ENCODE measurements at places on chromosomes 2 and 18. TPM values are rescaled to one million over a fixed set of nuclear protein-coding genes. Genes with fewer than 3 reads are reported as not detected.

GRCh38 chr2:106057206-106057605, 136.9 kb downstream of the UXS1 start:
- H3K27me3 ChIP-seq: no peaks in the 10 kb centered on the region
- no peak for DNase-seq

- H3K27me3 ChIP-seq: no peaks in the 10 kb centered on the region
- DNase-seq: no peak
- H3K4me3 ChIP-seq: no peak overlapping the region
- peaks cover 33% of the 10 kb centered on the region for H3K4me1 ChIP-seq
- H3K27ac ChIP-seq: no peak overlapping the region
These were observed 159.6 kb downstream of the MGAT5 start for GRCh38 chr2:134413430-134413829.

- no peak for DNase-seq
- H3K27me3 ChIP-seq: no peaks in the 10 kb centered on the region
- no peak overlapping the region for H3K27ac ChIP-seq
- no peaks in the 10 kb centered on the region for H3K36me3 ChIP-seq
These were observed 23.9 kb upstream of the STK17B start for GRCh38 chr2:196195302-196195701.

GRCh38 chr18:79508565-79509535, 113.1 kb downstream of the NFATC1 start:
- DNase-seq: no peak
- H3K36me3 ChIP-seq: peaks cover 42% of the 10 kb centered on the region

- H3K4me3 ChIP-seq: no peak overlapping the region
- no peak for DNase-seq
- H3K27me3 ChIP-seq: no peaks in the 10 kb centered on the region
- peaks cover 60% of the 10 kb centered on the region for H3K36me3 ChIP-seq
- no peak overlapping the region for H3K27ac ChIP-seq
- peaks cover under 1% of the 10 kb centered on the region for H3K4me1 ChIP-seq
These were observed 6.6 kb downstream of the D2HGDH start for GRCh38 chr2:241741016-241741415.

DNA sequence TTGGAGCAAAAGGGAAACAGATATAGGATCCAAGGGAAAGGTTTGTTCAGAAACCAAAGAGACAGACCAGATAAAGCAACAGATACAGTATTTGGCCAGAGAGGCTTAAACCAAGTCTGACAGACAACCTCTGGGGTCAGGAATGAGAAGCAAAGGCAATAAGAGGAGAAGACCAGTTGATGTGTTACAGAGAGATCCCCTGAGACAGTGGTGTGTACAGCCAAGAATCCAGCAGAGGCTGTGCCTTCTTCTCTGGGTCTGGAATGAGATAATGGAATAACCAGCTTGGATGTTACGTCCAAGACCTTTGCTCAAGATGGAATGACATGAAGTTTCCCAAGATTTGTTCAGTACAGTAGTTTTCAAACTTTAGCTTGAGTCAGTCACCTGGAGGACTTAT, 61.1 kb downstream of the MDH1 start:
- H3K36me3 ChIP-seq: no peaks in the 10 kb centered on the region
- no peaks in the 10 kb centered on the region for H3K4me1 ChIP-seq
- no peak overlapping the region for H3K27ac ChIP-seq
- H3K27me3 ChIP-seq: peaks cover 7% of the 10 kb centered on the region
- H3K4me3 ChIP-seq: no peak overlapping the region
- no peak for DNase-seq

GRCh38 chr2:205680903-205681302, 1.4 kb upstream of the NRP2 start:
- no peaks in the 10 kb centered on the region for H3K27me3 ChIP-seq
- H3K36me3 ChIP-seq: peaks cover under 1% of the 10 kb centered on the region
- no peak overlapping the region for H3K4me3 ChIP-seq
- peak; percentile 62 for DNase-seq
- peaks cover 34% of the 10 kb centered on the region for H3K4me1 ChIP-seq
- peak overlapping the region; percentile 98 for H3K27ac ChIP-seq

DNA sequence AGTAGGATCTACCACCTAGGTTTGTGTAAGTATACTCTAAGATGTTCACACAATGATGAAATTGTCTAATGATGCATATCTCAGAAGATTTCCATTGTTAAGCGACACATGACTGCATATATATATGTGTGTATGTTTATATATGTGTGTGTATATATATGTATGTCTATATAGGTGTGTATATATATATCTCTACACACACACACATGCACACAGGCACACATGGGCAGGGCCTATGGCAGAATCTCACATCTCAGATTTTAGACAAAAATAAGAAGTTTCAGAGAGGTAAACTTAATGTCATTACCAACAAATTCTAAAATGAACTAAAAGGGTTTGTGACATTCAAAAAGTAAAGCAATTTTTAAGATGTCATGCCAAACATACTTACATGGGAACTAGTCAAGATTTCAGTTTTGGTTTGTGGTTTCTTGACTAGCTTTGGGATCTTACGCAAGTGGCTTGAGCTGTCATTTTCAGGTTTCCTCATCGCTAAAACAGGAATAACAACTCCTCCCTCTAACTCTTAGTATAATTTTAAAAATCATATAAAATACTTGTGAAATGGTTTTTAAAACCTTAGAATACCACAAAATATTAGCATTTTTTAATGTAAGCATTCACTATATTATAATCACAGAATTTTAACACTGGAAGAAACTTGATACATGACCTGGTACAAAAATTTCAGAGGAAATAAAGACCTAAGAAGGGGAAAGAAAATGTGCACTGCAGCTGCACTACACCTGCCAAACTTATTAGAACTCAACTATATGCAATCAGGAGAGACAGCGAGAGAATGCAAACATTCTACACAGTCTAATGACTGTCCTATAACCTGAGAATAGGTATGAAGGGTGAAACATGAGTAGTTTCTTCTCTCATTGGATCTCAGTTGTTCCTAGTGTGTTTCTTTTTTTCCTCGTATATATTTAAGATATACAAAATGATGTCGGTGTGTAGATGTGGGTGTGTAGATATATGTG, 75.7 kb downstream of the TTC21B start:
- no peaks in the 10 kb centered on the region for H3K27me3 ChIP-seq
- no peaks in the 10 kb centered on the region for H3K4me1 ChIP-seq
- no peak overlapping the region for H3K4me3 ChIP-seq

DNA sequence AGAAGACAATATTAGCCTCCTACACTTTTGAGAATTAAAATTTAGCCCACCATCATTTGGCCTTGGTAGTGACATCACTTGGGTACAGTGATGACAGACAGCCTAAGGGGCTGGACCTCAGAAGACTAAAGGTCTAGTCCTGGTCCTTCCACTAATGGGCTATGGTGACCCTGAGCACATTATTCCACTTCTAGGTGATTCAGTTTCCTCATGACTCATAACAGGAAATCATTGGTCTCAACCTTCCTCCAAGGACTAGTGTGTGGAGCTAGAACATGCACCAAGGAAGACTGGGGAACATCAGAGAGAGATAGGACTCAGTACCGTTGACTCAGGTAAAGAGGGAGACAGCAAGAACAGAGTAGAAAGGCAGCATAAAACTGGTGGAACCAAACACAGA, 64.0 kb downstream of the TFCP2L1 start:
- no peak for DNase-seq
- no peaks in the 10 kb centered on the region for H3K4me1 ChIP-seq
- H3K27me3 ChIP-seq: no peaks in the 10 kb centered on the region
- no peak overlapping the region for H3K4me3 ChIP-seq

DNA sequence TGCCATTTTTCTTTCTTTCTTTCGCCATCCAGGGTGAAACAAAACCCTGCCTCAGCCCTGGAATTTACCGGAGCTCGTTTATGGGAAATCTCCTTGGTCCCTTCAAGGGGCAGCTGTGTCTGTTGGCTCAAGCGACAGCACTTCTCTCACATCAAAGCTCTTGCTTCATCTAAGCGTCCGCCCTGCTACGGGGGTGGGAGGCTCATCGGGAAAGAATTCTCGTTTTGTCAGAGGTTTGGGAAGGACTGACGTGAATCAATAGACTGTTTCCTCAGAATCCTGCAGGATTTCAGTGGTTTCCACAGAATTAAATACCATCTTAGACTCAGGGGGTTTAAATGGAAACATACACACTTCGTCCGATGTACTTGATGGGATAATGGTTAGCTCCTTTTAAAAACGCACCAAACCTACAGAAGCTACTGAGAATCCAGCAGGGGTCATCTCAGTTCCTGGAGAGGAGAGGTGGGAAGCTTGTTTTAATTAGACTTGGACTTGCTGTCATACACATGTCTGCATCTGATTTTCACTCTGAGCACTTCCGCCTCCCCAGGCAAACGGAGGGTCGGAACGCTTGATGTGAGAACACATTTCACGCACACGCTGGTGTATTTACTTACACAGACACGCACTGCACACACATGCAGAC, 91.6 kb downstream of the ASB1 start:
- no peaks in the 10 kb centered on the region for H3K36me3 ChIP-seq
- no peak overlapping the region for H3K4me3 ChIP-seq
- H3K27me3 ChIP-seq: no peaks in the 10 kb centered on the region
- peaks cover 6% of the 10 kb centered on the region for H3K4me1 ChIP-seq
- DNase-seq: no peak

- H3K27ac ChIP-seq: no peak overlapping the region
- no peak overlapping the region for H3K4me3 ChIP-seq
- H3K27me3 ChIP-seq: no peaks in the 10 kb centered on the region
- no peaks in the 10 kb centered on the region for H3K36me3 ChIP-seq
These were observed 33.4 kb upstream of the MGAT5 start for GRCh38 chr2:134220344-134220974.

DNA sequence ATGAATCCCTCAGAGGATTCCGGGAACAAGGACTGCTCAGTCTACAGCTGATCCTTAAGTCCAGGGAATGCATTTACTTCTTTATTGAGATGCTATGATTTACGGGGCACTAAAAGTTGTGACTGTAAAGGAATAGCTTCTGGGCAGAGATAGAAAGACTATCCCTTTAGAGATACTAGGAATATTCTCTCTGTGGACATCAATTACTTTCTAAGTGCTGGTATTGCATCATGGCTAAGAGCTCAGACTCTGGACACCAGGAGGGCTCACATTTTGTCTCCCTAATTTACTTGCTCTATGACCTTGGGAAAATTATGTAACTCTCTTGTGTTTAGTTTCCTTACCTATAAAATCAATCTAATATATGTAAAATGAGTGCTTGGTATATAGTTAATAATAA, 131.4 kb downstream of the AKAIN1 start:
- H3K27me3 ChIP-seq: no peaks in the 10 kb centered on the region
- no peak overlapping the region for H3K4me3 ChIP-seq
- no peaks in the 10 kb centered on the region for H3K36me3 ChIP-seq
- no peak overlapping the region for H3K27ac ChIP-seq
- no peaks in the 10 kb centered on the region for H3K4me1 ChIP-seq

DNA sequence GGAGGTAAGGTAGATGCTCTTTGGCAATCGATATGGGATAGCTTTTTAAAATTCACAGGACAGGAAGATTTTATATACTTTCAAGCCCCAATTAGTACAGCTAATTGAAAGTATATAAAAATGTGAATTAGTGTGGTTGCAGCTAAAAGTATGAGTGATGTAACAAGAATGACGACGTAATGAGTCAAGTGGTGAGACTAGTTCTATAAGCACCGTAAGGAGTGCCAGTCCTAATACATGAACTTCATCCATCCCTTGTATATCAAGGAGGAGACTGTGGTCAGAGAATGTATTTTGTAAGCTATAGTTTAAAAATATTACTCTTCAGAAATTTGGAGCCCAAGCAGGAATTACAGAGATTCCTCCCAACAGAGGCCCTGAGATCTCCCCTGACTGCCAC, 25.8 kb downstream of the DNAJC27 start:
- no peaks in the 10 kb centered on the region for H3K4me1 ChIP-seq
- no peak overlapping the region for H3K4me3 ChIP-seq
- peaks cover 24% of the 10 kb centered on the region for H3K36me3 ChIP-seq
- no peak for DNase-seq

- peak; percentile 66 for DNase-seq
- no peaks in the 10 kb centered on the region for H3K27me3 ChIP-seq
- H3K4me3 ChIP-seq: no peak overlapping the region
- H3K4me1 ChIP-seq: no peaks in the 10 kb centered on the region
- H3K36me3 ChIP-seq: no peaks in the 10 kb centered on the region
These were observed 478.6 kb downstream of the SLC4A3 start for GRCh38 chr2:220106065-220106464.

DNA sequence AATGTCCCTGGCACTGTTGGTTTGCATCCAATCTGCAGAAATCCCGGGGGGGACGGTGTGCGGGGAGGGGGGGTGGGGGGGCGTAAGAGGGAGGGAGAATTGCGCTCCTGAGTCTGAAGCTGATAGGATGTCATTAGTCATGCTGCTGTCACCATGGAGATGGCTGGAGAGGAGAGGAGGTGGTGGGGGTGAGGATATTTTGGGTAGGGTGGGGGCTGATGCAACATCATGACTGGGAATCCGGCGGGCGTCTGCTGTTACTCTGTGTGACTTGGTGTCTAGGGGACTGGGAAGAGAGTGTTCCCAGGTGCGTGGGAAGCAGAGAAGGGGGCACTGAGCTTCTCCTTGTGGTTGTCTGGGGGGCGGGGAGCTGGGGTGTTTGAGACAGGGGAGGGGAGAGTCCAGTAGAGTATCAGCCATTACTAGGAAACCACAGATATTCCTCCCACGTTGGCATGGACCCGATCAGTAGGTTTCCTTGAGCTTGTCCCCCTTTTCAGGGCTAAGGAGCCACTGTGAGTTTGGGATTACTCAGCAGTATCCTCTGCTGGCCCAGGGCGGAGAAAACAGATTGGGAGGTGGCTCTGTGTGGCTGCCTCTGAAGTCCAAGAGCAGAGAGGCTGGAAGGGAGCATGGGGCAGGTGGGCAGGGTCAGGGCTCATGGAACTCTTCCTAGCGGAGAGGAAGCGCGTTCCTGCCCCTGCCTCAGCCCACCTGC, 18.9 kb downstream of the TET3 start:
- no peak for DNase-seq
- no peaks in the 10 kb centered on the region for H3K27me3 ChIP-seq
- H3K27ac ChIP-seq: no peak overlapping the region
- peak overlapping the region; percentile 60 for H3K4me3 ChIP-seq
- no peaks in the 10 kb centered on the region for H3K36me3 ChIP-seq

The LBX2 gene
- 0.69 TPM for total RNA-seq

The MLPH gene
- 7.9 TPM for total RNA-seq

The IL18R1 gene
- 2.8 TPM for total RNA-seq

The KLHL14 gene
- 0.50 TPM for total RNA-seq

The TOGARAM2 gene
- total RNA-seq: 0.83 TPM

The DQX1 gene
- total RNA-seq: not detected

The HAAO gene
- 2.9 TPM for total RNA-seq
